ENCODE measurements at places on chromosomes 7 and 10. TPM values are rescaled to one million over a fixed set of nuclear protein-coding genes. Genes with fewer than 3 reads are reported as not detected.

- no peak overlapping the region for H3K4me3 ChIP-seq
- DNase-seq, result no peak
- no peaks in the 10 kb centered on the region for H3K36me3 ChIP-seq
Measured at GRCh38 chr10:34578468-34578867, 236.6 kb downstream of the PARD3 start.

DNA sequence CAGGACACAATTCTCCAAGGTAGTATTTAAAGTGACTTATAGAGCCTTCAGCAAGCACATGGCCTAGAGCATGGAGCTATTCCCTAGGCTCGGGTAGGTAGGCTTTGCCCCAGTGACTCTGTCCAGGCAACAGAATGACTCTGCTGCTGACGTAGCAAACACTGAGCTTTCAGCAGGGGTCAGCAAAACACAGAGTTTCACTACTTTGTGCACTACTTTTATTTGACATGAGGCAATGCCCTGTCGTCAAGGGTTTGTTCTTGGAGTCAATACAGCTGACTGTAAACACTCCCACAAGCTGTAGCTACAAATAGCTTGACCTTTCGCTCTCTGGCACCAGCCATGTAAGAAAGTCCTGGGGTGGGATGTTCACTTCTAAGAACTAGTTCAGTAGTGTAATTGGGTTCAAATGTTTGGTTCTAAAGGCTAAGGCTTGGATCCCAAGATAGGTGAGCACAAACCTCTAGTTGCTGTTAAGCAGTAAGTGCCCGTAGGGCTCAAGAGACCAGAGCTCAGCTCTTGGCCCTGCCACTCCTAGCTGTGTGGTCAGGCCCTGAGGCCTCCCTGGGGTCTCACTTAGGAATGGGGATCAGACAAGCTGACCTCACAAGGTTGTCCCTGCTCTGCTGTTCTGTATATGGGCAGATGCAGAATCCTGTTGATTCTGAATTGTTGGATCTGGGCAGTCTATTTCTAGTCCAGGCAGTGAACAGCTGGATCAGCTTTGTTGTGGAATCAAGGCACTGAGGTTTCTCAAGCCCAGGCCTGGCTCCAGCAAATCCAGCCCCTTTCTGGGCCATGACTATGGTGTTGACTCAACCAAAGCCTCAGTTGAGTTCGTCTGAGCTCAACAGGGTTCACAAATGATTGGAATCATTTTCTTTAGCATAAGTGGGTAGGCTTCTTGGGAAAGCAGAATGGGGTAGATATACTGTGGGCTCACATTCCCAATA, 10.7 kb downstream of the NODAL start:
- H3K27ac ChIP-seq, result no peak overlapping the region
- no peak for DNase-seq
- H3K36me3 ChIP-seq, result peaks cover 13% of the 10 kb centered on the region
- H3K4me3 ChIP-seq, result no peak overlapping the region
- H3K4me1 ChIP-seq, result no peaks in the 10 kb centered on the region

DNA sequence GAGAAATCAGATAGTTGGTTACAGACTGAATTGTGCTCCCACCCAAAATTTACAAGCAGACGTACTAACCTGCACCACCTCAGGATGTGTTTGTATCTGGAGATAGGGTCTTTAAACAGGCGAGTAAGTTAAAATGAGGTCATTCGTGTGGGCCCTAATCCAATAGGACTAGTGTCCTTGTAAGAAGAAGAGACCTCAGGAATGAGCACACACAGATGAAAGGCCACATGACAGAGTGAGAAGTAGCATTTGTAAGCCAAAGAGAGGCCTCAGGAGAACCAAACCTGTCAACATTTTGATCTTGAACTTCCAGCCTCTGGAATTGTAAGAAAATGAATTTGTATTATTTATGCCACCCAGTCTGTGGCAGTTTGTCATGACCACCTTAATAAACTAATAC, 149.5 kb upstream of the VWC2 start:
- no peaks in the 10 kb centered on the region for H3K4me1 ChIP-seq
- no peaks in the 10 kb centered on the region for H3K27me3 ChIP-seq
- H3K4me3 ChIP-seq, result no peak overlapping the region
- no peaks in the 10 kb centered on the region for H3K36me3 ChIP-seq

GRCh38 chr7:28155019-28155660, 25.5 kb downstream of the JAZF1 start:
- H3K27ac ChIP-seq, result no peak overlapping the region
- peaks cover 24% of the 10 kb centered on the region for H3K4me1 ChIP-seq
- DNase-seq, result no peak

The GPRIN2 gene
- total RNA-seq, result 53.6 TPM

The TDRD1 gene
- not detected for total RNA-seq

The SAMD9 gene
- 12.1 TPM for total RNA-seq

The GNAT3 gene
- total RNA-seq, result not detected
